ENCODE measurements at places on chromosomes 13 and 19.

GRCh38 chr13:36921631-36922301 is 1.7 kb upstream of the SMAD9 start:
- DNase-seq, result no peak

GRCh38 chr19:20371911-20372310 is 193.7 kb downstream of the ZNF737 start:
- DNase-seq, result no peak

- no peak for DNase-seq
Measured at GRCh38 chr19:41218615-41219507, at the start of gene AXL. Gene AXL, plus strand, starts transcription at chr19:41219223. Its CDS starts 170 bp downstream, at chr19:41219393.

GRCh38 chr19:35268536-35269437 is at the start of gene USF2:
Gene USF2, plus strand, starts transcription at chr19:35268962. Its CDS starts 140 bp downstream, at chr19:35269102.
- peak; percentile 87 for DNase-seq

DNA sequence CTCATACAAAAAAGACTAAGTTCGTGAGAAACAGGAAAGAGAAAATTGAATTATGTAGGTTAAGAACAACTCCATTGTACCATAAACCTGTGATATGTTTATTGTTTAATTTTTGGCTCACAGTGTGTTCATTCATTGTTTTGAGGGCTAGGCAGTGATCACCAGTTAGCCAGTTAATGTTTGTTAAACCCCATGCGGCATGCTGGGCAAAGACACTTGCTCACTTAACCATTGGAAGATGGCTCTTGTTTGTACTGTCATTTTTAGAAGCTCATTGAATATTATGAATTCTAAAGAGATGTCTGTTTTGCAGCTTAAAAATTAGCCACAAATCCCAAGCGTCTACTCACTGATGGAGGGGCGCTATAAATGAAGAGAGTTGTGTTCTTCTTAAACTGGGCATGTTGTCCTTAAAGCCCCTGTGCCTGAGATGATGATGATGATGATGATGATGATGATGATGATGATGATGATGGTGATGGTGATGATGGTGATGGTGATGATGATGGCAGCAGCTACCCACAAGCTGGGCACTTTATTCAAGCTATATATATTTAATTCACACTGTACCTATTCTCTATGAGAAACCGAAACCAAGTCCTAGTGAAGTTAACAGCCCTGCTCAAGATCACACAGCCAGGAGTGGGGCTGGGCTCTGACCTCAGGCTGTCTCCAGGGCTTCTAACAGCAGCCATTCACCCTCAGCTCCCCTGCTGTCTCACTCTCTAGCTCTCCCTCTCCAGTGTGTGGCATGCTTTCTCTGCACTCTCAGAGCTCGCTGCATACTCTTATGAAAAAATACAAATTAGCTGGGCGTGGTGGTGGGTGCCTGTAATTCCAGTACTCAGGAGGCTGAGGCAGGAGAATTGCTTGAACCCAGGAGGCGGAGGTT is 169.1 kb downstream of the SHISA2 start:
- DNase-seq, result no peak

All from GM12865 (cell line).